Transverse colon (tissue), 4 donors: ENCODE measurements at places on chromosomes 3 and 15. TPM values are rescaled to one million over a fixed set of nuclear protein-coding genes. Genes with fewer than 3 reads are reported as not detected.
A peak's percentile ranks its signal among the peaks of the same experiment; 100 is the strongest.

The EEF1AKMT4 gene
- 7.3 TPM for total RNA-seq

DNA sequence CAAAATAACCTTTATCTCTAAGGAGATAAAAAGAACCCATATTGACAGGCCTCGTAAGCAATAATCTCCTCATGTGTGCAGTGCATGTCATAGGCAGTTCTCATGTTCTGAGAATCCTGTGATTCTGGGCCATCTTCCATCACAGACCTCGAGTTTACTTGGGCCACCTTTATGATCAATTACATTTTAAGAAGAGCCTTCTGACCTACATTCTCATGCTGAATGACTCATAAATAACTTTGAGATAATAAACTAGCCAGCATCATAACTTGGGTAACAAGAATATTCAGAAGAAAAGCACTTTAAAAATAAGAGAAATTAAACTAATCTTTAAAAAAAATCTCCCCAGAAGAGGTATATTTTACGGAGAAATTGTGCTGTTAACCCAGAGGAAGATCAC is 310.7 kb upstream of the ZNF717 start:
- DNase-seq, result no peak

The GABRB3 gene
- total RNA-seq, result 1.9 TPM

DNA sequence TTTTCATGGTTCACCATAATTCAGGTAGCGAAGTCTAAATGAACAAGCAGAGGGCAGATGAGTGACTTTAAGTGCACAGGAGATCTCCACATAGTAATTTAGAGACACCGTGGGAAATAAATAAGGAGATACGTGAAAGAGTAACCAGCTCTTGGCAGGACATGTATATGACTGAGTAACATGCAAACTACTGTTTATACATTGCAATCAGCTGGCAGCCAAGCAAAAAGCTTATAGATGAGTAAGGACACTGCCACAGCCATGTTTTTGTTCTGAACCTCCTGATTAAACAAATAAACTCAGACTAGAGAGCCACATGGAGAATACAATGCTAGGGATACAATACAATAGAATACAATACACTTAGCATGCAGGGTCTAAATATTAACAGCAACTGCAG is 252.4 kb downstream of the FHIT start:
- DNase-seq, result no peak

GRCh38 chr3:42443819-42444436 is 33.5 kb upstream of the LYZL4 start:
- peak; percentile 85 for DNase-seq

The GABRR3 gene
- not detected for total RNA-seq

DNA sequence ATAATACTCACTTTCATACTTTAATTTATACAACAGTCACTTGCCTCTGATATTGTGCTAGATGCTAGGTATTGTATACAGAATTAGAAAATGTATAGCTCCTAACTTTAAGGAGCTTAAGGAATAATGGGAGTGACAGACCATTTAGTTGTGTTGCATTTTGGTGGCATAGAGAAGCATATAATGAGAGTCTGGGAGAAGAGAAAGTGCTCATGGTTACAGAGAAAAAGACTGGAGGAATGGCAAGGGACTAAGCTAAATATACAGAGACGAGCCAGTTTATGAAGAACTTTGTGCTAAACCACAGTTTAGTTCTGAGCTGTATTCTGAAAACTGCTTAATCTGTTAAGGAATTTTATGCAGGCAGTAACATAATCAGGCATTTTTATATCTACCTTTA is 6.4 kb downstream of the RNF13 start:
- no peak for DNase-seq

The SLC2A2 gene
- total RNA-seq, result not detected

The MOBP gene
- not detected for total RNA-seq

DNA sequence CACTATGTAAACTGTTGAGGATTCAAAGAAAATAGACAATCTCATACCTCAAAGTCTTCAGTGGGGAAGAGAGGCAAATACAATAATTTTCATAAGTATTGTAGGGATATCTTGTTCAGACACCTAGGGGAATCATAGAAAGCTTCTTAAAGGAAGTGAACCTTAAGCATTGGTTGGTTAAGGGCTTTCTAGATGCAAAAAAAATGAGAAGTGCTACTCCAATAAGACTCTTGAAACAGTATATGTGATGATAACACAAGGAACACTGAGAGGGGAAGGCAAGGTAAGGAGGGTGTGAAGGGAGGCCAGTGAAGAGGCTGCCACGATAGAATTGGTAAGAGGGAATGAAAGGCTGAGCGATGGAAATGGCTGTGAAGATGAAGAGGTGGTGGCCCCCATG is 104.1 kb downstream of the TPRG1 start:
- no peak for DNase-seq

The CORO2B gene
- 2.2 TPM for total RNA-seq

DNA sequence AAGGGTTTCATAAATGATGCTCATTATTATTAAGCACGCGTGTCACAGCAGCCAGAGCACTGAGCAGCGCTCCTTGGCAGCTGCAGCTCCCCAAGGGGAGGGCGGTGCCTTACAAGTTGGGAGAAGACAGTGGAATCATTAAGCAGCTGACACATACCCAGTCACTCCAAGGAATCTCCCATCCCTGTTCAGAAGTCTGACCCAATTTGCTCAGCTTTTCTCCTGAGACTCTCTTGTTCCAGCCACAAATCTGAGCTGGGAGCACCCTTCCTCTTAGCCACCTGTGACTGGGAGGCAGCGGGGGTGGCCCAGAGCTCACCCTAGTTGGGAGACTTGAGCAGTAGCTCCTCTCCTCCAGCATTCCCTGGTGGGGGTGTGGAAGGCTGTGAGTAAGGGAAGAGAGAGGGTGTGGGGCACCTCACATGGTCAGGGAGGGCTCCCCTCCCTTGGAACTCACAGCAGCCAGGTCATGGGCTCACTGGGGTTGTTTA is 64.3 kb downstream of the DUT start:
- DNase-seq, result peak; percentile 22

DNA sequence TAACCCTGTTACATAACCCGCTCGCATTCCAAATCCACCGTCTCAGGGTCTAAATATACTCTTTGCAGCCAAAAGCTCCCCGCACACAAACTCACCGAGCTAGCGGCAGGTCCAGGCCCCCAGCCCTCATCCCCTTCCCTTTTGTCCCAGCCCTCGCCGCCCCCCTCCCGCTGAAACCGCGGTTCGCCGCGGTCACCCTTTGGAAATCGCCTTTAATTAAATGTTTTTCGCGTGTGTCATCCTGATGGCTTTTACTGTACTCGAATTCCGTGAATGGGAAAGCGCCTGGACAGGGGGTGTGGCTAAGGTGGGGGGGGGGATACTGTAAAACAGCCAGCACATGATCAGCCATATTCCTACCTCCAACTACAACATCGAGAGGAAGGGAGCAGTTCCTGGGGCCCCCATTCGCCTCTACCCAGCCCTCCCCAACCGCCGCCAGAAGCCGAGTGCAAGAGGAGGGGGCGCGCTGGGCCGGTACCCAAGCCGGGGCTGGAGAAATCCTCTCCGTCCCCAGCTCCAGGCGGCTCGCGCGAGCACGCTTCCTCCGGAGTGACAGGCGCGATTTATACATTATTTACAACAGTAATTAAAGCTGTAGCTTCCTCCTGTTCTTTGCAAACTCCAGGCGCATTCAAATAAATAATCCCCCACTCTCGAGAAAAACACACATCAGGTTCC is 1.7 kb downstream of the RORA start:
- no peak for DNase-seq

The DNAH1 gene
- 20.5 TPM for total RNA-seq

DNA sequence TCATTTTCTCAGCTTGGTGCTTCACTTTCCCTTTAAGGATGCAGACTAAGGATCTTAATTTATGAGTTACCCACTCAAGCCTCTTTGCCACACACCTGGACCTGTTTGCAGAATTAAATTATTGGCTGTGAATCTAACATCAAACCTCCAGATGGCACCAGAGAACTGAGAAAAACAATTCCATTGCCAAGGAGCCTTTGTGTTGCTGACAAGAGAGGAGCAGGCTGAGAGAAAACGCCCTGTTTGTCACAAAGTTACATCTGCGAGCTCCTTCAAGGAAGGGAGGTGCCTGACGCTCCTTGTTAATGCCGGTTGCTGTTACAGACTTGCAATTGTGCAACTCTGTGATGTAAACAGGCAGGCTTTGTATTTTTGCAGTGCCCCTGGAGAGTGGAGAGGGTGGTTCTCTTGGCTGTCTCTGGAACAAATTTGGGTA is 36.3 kb upstream of the TMC3 start:
- DNase-seq, result no peak

GRCh38 chr3:109478614-109479013 is 141.3 kb upstream of the DPPA4 start:
- DNase-seq, result no peak

- DNase-seq, result no peak
Measured at GRCh38 chr15:83853232-83853631, 199.3 kb downstream of the ADAMTSL3 start.

GRCh38 chr3:134311265-134311664 is 60.6 kb upstream of the RYK start:
- no peak for DNase-seq
